ENCODE measurements at places on chromosomes 2 and 18.

DNA sequence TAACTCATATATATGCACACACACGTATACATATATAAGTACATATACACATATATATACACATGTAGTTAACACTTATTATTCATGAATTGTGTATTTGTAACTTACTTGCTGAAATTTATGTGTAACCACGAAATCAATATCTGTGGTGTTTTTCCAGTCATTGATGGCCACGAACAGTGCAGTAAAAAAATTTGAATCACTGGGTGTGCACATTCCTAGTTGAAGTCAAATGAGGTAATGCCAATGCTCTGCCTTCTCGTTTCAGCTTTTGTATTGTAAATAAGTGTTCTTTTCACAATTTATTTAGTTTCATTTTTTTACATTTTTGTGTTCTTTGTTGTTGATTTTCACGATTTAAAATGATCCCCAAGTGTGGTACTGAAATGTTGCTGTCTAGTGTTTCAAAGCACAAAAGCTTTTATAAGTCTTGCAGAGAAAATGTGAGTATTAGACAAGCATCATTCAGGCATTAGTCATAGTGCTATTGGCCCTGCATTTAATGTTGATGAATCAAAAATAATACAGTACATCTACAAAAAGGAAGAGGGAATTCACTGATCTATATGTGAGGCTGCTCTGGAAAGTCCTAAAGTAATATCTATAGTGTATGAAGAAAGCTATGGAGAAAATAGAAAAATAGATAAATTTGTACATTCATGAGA lies 419.0 kb downstream of the DSC3 start:
- DNase-seq, result no peak

DNA sequence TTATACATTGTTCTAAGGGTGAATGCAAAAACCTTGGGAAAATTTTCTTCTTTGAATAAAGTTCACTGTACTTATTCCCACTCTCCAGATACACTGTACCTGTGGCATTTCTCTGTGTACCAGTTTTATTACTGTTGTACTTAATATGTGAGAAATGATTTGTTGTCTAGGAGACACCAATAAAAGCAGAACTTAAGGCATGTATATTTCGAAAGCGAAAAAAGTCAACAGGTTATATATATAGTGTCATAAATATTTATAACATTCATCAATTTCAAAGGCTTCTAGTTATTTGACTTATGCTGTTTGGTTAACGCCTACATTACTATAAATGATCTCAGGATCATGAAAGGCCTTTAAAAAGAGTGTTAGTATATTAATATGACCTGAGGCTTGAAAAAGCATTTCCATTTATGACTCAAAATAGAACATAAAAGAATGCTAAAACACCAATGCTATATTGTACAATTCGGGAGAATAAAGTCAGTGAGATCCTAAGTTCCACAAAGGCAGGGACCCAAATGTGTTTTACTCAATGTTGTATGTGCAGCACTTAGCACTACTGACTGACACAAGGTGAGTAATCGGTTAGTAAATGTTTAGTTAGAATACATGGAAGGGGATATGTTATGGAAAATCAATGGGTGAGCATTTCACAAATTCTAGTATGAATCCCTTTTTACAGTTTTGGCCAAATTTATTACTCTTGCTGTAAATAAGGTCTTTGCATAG lies 32.2 kb upstream of the HNRNPA3 start:
- DNase-seq, result no peak

GRCh38 chr2:78147466-78147865 lies 625.3 kb upstream of the LRRTM4 start:
- DNase-seq, result no peak

DNA sequence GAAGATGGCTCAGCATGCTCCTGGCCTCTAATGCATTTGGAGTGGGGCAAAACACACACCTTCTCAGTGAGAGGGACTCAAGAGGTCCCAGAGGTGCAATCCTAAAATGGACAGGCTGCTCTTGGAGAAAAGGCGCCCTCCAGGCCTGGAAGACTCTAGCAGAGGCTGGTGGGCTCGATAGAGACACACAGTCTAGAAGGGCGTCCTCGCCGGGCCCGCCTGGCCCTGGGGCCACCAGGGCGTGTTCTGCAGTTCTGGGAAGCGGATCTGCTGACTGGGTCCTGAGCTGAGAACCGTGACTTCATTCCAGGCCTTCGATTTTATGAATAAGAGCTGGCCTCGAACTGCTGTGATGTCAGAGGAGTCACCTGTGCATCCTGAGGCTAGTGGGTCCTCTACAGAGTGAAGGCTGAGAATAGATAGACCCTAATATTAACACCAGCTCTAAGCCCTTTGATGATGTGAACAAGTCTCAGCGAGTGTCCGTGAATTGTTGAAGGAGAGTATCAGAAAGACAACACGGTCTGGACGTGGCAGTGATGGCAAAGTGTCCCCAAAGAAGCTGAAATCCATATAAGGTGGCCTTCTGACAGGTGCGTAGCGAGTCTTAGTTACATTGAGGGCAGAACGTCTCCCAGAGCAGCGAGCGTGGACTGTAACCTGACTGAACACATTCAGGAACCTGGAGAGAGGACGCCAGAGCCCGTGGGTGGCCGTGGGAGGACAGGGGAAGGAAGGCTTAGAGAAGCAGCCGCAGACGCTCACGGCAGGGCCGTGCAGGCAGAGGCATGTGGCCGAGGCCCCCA lies 136.9 kb downstream of the PTGR3 start:
- no peak for DNase-seq

- peak; percentile 26 for DNase-seq
Measured at GRCh38 chr2:135124924-135125886, 73.1 kb downstream of the RAB3GAP1 start.

- peak; percentile 61 for DNase-seq
Measured at GRCh38 chr2:61750624-61751023, 103.2 kb downstream of the FAM161A start.

DNA sequence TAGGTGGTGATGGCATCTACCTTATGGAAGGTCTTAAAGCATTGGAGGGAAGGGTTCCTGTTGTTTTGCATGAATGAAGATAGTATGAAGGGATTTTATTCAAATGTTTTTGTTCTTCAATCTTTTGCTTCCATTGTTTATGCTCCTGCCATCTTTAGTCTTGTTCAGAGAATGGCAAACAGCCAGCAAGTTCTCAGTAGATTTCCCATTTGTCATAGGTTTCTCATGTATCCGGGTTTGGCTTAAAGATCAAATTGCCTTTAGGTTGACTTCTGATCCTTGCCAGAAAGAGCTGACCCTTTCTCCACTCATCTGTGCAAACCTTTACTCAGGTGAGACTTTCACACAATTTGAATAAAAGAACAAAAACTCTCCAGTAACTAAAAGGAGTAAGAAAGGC lies 44.2 kb upstream of the STAT4 start:
- DNase-seq, result no peak

DNA sequence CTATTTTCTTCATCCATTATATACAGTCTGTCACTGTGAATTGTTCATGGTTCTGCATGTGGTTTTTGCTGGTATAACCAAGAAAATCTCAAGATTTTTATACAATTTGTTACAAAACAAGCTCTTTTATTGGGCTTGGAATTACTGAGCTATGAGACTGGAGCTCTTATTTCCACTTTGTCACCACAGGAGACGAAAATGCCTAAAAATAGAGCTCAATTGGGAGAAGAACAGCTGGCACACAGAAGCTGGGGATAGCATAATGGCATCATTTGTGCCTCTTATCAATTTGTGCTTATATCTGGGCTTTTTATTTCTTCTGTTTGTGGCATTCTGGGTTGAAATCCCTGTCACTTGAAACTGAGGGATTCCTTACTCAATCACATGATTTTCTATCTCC lies 219.1 kb downstream of the CALCRL start:
- DNase-seq, result no peak

GRCh38 chr2:65228263-65228750 lies 676 bp downstream of the ACTR2 start:
- DNase-seq, result peak; percentile 49

- DNase-seq, result no peak
Measured at GRCh38 chr2:3322311-3322970, 55.2 kb downstream of the EIPR1 start.

DNA sequence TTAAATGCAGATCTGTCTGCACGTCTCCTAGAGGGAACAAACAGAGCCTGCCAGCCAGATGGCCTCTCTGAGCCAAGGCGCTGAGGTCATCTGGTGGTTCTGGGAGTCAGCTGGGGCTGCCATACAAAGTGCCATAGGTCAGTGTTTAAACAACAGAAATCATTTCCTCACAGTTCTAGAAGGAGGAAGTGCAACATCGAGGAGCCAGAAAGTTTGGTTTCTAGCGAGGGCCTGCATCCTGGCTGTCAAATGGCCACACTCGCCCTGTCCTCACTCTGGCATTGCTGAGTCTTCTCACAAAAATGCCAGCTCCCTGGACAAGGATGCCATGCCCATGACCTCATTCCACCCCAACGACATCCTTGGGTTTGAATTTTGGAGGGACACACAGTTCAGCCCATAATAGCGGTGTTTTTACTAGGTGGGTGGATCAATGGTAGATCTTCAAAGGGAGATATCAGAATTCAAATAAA lies 59.6 kb downstream of the MYT1L start:
- DNase-seq, result peak; percentile 77

DNA sequence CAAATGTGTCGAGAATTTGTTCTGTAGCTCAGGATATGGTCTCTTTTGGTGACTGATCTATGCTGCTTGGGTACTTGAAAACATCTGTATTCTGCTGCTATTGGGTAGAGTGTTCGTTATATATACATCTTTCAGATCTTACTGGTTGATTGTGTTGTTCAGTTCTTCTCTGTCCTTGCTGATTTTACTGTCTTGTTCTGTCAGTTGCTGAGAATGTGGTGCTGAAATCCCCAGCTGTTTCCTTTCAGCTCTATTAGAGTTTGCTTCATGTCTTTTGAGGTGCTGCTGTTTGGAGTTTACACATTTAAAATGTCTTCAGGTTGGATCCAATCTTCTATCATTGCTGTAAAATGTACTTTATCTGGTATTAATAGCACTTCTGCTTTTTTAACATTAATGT lies 12.9 kb downstream of the BCL2L11 start:
- DNase-seq, result no peak

DNA sequence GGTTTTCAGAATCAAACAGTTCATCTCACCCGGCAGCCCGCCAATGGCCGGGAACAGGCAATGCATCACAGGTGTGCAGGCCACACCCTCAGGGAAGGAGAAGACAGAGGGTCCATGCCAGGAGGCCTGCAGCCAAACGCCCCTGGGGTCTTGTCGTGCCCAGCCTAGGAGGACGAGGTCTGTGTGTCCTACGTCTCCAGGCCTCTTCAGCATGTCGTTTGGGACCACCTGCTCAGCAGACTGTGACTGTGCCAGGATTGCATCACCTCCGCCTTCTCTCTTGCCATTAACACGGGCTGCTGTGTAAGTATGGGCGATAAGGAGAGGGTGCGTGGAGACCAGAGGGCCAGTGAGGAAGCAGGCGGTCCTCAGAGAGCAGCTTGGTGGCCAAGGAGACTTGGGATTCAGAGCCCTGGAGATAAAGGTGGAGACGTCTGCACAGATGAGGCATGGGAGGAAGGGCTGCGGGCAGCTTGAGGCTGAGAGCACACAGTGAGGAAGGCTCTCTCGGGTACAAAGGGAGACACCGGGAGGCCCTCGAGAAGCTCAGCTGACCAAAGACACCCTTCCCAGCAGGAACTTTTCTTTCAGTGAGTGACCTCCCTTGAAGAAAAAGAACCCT lies 37.4 kb upstream of the KLHL29 start:
- DNase-seq, result no peak

DNA sequence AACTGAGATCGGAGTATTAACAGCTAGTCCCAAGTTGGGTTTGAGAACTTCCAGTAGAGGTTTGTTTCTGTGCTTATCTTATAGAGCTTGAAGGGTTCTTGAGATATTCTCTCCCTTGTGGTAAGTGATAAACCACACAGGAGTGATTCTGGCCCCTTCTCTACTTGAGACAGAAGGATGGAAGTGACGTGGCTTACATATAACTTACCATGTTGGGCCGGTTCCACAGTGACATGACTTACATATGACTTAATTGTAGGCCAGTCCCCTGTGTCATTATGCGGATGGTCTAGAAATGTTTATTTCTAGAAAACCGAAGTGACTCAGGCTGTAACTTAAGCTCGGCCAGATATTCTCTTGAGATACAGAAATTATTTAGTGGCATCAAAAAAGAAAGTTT lies 62.7 kb downstream of the TRAPPC12 start:
- no peak for DNase-seq

- no peak for DNase-seq
Measured at GRCh38 chr2:239429473-239430350, 28.9 kb upstream of the HDAC4 start.

DNA sequence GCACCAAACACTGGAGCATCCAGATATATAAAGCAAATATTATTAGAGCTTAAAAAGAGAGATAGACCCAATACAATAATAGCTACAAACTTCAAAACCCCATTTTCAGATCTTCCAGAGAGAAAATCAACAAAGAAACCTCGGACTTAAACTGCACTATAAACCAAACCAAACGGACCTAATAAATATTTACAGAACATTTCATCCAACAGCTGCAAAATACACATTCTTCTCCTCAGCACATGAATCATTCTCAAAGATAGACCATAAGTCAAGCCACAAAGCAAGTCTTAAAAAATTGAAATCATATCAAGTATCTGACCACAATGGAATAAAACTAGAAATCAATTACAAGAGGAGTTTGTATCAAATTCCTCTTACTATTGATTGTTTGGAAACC lies 140.2 kb upstream of the OTOS start:
- DNase-seq, result no peak

- DNase-seq, result no peak
Measured at GRCh38 chr2:11480859-11481258, 14.9 kb upstream of the E2F6 start.

GRCh38 chr2:134491771-134492441 lies 226.9 kb downstream of the TMEM163 start:
- DNase-seq, result no peak

DNA sequence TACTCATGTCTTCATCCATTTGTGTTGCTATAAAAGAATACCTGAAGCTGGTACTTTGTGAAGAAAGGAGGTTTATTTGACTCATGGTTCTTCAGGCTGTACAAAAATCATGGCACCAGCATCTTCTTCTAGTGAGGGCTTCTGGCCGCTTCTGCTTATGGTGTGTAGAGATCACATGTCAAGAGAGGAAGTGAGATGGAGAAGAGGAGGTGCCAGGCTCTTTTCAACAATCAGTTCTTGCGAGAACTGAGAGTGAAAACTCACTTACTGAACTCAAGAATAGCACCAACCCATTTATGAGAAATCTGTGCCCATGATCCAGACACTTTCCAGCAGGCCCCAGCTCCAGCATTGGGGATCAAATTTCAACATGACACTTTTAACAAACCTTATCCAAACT lies 30.0 kb upstream of the BARD1 start:
- DNase-seq, result no peak

DNA sequence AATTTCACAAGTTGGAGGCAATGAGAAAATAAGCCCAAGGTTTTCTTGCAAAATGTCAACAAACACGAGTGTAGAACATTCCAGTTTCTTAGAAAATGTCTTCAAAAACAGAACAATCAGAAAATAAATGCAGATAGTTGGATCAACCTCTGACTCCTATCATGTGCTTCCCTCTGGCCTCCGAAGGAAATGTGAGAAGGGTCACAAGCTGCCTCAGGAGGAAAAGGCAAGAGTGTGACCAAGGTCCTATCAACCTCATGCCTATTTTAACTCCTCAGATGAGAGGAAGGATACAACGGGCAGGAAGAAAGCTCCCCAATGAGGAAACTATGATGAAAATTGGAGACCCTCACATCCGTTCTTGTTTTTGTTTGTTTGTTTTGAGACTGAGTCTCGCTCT lies 7.9 kb downstream of the SCYGR5 start:
- DNase-seq, result no peak

- no peak for DNase-seq
Measured at GRCh38 chr2:28430788-28431418, 38.2 kb downstream of the FOSL2 start.

GRCh38 chr2:150809103-150809502 lies 321.6 kb upstream of the RND3 start:
- DNase-seq, result no peak

Measured in AG10803 (cell line).